ENCODE measurements at places on chromosomes 13 and 19.

- DNase-seq, result no peak
These were observed 618.7 kb upstream of the SGCG start for GRCh38 chr13:22562116-22562515.

DNA sequence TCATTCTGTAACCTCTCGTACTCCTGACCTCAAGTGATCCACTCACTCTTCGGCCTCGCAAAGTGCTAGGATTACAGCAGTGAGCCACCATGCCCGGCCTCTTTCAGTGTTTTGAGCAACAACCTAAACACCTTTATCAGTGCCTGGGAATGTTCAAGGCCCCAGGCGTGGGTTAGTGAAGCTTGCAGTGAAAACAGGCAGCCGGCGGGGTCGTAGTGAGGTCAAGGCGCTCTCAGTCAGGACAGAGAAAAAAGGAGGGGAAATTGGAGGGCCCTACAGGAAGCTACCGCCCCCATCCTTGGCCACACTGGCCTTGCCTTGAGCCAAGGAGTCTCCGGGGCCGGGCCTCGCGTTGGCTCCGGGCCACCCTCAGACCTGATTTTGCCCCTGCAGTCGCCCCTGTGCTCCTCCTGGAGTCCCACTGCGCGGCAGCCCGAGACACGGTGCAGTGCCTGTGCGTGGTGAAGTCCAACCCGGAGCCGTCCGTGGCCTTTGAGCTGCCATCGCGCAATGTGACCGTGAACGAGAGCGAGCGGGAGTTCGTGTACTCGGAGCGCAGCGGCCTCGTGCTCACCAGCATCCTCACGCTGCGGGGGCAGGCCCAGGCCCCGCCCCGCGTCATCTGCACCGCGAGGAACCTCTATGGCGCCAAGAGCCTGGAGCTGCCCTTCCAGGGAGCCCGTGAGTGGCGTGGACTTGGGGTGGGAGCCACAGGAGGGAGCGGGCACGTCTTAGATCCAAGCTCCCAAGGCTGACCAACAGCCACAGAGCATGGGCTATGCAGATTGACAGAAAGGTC lies 17.7 kb downstream of the MAG start:
- no peak for DNase-seq

GRCh38 chr13:21202767-21203531 lies 26.5 kb downstream of the MRPL57 start:
- DNase-seq, result no peak

GRCh38 chr13:49711218-49711863 lies 20.1 kb upstream of the EBPL start:
- DNase-seq, result no peak

GRCh38 chr13:74062933-74063332 lies 71.3 kb downstream of the KLF12 start:
- no peak for DNase-seq
